Neural crest cell (in vitro differentiated cells): ENCODE measurements at places on chromosomes 12 and 14. TPM values are rescaled to one million over a fixed set of nuclear protein-coding genes. Genes with fewer than 3 reads are reported as not detected.

DNA sequence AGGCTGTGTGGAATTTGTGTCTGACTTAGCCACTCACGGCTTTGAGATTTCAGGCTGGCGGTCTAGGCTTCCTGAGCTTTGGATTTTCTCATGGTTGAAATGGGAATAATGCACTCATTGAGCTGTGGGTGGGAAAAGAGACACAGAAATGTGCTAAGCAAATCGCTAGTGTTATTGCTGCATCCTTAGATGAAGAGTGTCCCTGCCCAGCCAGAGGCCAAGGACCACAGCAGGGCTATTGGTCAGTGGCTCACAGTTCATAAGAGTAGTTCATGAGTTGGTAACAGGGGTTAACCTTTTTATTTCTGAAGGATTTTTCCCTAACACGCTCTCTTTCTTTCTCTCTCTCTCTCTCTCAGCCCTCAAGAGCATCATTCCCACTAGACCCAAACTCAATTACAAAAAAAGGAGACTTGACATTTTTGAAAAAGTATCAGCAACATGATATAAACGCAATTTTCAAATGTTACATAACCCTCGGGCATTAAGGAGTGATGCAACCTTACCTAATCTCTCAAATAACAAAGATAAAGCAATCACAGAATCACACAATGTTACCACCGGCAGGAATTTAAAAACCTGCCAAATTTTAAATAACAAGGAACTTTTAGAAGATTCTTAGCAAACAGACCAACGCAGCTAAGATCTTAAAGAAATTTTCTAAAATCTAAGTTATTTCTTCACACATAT is 36.7 kb upstream of the RMST start:
- no peaks in the 10 kb centered on the region for H3K27me3 ChIP-seq
- no peak overlapping the region for H3K4me3 ChIP-seq
- DNase-seq = no peak
- H3K27ac ChIP-seq = peak overlapping the region; percentile 78
- H3K36me3 ChIP-seq = no peaks in the 10 kb centered on the region

GRCh38 chr12:666766-667308 is 3.6 kb upstream of the NINJ2 start:
- no peaks in the 10 kb centered on the region for H3K36me3 ChIP-seq
- H3K27me3 ChIP-seq = no peaks in the 10 kb centered on the region
- H3K4me3 ChIP-seq = no peak overlapping the region
- DNase-seq = no peak
- H3K4me1 ChIP-seq = peaks cover 12% of the 10 kb centered on the region

DNA sequence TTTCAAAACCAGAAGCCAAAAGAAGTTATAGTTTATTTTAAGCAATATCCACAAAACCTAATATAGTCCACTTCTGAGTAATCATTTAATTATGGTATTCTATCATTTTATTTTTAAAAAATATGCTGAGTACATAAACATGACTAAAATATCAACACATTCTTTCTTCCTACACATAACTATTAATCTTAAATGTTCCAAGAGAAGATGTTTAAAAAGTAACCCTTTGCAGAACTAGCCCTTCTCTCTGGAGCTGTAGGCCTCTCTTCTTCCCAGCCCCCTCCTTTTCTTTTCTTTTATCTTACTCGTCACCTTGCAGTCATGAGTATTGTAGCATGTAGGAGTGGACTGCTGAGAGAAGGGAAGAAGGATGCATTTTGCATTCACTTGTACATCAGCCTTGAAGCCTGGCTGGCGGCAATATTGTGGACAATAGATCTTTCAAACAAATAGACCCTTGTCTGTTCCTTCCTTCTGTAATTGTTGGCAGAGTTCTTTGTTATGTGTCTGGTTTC is 941.9 kb downstream of the NRXN3 start:
- H3K4me1 ChIP-seq = peaks cover 11% of the 10 kb centered on the region
- H3K4me3 ChIP-seq = no peak overlapping the region
- H3K27me3 ChIP-seq = no peaks in the 10 kb centered on the region

DNA sequence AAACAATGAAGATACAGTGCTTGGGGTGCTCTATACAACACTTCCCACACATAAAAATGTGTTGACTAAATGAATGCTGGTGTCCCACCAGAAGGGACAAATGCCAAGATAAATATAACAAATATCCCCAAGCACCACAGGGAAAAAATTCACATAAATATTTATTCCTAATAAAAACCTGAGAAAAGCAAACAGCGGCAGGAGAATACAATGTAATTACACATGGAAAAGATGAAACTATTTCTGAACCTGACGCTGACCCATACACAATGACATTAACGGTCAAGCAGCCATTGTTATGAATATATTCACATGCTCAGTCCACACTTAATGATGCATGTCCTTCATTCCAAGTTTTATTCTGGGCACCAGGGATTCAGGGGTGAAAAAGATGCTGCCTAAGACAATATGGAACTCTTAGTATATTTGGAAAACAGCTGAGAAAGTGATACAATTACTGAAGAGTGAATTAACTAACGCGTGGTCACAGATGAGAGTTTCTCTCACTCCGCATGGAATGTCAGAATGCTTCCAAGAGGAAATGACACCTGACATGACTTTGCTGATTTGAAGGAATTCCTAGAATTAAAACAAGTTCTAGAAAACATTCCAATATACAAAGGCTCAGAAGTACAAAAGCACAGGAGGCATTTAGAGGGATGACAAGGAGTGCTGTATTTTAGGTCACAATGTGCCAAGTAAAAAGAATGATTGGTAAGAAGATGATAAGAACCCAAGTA is 27.9 kb upstream of the PTPRR start:
- no peaks in the 10 kb centered on the region for H3K36me3 ChIP-seq
- H3K4me1 ChIP-seq = no peaks in the 10 kb centered on the region
- H3K27me3 ChIP-seq = peaks cover 3% of the 10 kb centered on the region
- H3K4me3 ChIP-seq = no peak overlapping the region
- no peak for DNase-seq
- H3K27ac ChIP-seq = no peak overlapping the region

Gene TPH2
- 0.09 and 0.23 TPM in 2 replicates for total RNA-seq

GRCh38 chr14:88632512-88632911 is 69.7 kb downstream of the ZC3H14 start:
- DNase-seq = no peak
- no peak overlapping the region for H3K4me3 ChIP-seq
- H3K36me3 ChIP-seq = no peaks in the 10 kb centered on the region

GRCh38 chr12:80807640-80808288 is 91.1 kb downstream of the MYF5 start:
- H3K4me1 ChIP-seq = no peaks in the 10 kb centered on the region
- no peak for DNase-seq
- H3K36me3 ChIP-seq = no peaks in the 10 kb centered on the region
- no peaks in the 10 kb centered on the region for H3K27me3 ChIP-seq
- no peak overlapping the region for H3K4me3 ChIP-seq
- H3K27ac ChIP-seq = no peak overlapping the region

DNA sequence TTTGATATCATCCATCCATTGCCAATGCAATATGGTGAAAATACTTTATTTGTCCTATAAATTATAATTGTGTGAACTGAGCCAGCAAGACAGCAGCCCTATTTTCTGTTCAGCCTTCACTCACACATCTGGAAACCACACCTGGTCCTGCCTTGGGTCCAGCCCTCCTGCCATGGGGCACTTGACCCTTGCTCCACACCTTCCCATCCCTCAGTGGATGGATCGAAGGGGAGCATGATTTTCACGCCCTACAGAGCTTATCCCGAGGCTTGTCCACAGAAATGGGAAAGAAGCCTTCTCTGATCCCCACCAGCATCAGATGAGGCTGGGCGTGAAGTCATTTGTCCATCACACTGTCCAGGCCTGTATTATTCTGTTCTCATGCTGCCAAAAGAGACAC is 10.1 kb downstream of the TMEM132D start:
- no peaks in the 10 kb centered on the region for H3K36me3 ChIP-seq
- no peak overlapping the region for H3K27ac ChIP-seq
- no peaks in the 10 kb centered on the region for H3K4me1 ChIP-seq
- peaks cover 35% of the 10 kb centered on the region for H3K27me3 ChIP-seq
- no peak for DNase-seq

GRCh38 chr12:58172433-58173073 is 231.2 kb downstream of the ATP23 start:
- peaks cover 19% of the 10 kb centered on the region for H3K4me1 ChIP-seq
- DNase-seq = no peak
- no peak overlapping the region for H3K4me3 ChIP-seq
- peaks cover 2% of the 10 kb centered on the region for H3K36me3 ChIP-seq

Gene PARP11
- total RNA-seq = 17.3 and 18.5 TPM in 2 replicates

Gene AQP6
- total RNA-seq = 0.21 TPM in 1 of 2 replicates, not detected in the other

DNA sequence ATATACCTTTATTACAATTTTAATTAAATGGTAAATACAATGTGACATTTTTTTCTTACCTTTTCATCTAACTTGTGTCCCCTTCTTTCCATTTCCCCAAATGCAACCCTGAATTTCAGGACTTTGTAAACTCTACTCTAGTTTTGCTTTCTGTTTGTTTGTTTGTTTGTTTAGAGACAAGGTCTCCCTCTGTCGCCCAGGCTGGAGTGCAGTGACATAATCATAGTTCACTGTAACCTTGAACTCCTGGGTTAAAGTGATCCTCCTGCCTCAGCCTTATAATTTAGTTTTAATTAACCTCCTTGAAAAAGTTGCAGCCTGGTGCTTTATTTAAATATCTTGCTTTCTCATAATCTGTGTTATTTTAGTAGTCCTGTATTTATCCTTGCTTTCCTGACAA is 59.0 kb upstream of the MON2 start:
- DNase-seq = no peak
- H3K36me3 ChIP-seq = peaks cover 2% of the 10 kb centered on the region
- no peak overlapping the region for H3K4me3 ChIP-seq

GRCh38 chr14:74618078-74618952 is 6.3 kb upstream of the LTBP2 start:
- DNase-seq = no peak
- H3K27me3 ChIP-seq = peaks cover 33% of the 10 kb centered on the region
- no peak overlapping the region for H3K4me3 ChIP-seq
- H3K27ac ChIP-seq = no peak overlapping the region
- peaks cover 20% of the 10 kb centered on the region for H3K4me1 ChIP-seq
- H3K36me3 ChIP-seq = no peaks in the 10 kb centered on the region

DNA sequence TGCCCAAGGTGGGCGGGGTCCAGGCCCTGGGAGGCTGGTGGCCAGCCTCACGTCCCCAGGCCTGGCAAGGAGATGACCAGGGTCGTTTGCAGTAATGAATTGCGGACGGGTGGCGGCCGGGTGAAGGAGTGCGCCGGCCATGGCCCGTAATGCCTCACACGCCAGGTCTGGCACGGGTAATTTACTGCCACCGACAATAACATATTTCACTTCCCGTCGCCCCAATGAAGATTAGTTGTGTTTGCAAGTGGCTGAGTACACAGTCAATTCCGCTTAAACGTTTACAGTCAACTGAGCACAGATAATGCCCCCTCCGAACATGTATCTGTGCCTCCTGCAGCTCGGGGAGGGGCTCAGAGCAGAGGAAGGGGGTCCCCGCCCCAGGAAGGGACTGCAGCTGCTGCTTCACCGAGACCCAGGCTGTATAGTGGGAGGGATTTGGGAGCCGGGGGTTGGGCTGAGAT is 48.3 kb downstream of the MVK start:
- no peaks in the 10 kb centered on the region for H3K36me3 ChIP-seq
- peaks cover 26% of the 10 kb centered on the region for H3K4me1 ChIP-seq
- no peak overlapping the region for H3K4me3 ChIP-seq

Gene PKP2
- total RNA-seq = 3.6 TPM in 2 replicates

Gene JKAMP
- 38.1 and 43.6 TPM in 2 replicates for total RNA-seq
